Thymus (tissue), 14 donors: ENCODE measurements at places on chromosomes 3 and 15. TPM values are rescaled to one million over a fixed set of nuclear protein-coding genes. Genes with fewer than 3 reads are reported as not detected.

GRCh38 chr3:31610700-31611275 is 78.1 kb downstream of the STT3B start:
- no peak overlapping the region for H3K27ac ChIP-seq
- H3K4me1 ChIP-seq, result no peaks in the 10 kb centered on the region
- H3K36me3 ChIP-seq, result peaks cover 10% of the 10 kb centered on the region
- H3K4me3 ChIP-seq, result no peak overlapping the region
- no peaks in the 10 kb centered on the region for H3K27me3 ChIP-seq

GRCh38 chr3:188352196-188352927 is 198.4 kb downstream of the LPP start:
- no peak for DNase-seq
- H3K4me3 ChIP-seq, result no peak overlapping the region
- no peak overlapping the region for H3K27ac ChIP-seq
- H3K27me3 ChIP-seq, result no peaks in the 10 kb centered on the region
- peaks cover 16% of the 10 kb centered on the region for H3K4me1 ChIP-seq

GRCh38 chr3:72271923-72272322 is 487.0 kb upstream of the PROK2 start:
- H3K27me3 ChIP-seq, result no peaks in the 10 kb centered on the region
- no peak overlapping the region for H3K27ac ChIP-seq
- H3K4me1 ChIP-seq, result peaks cover 4% of the 10 kb centered on the region
- H3K36me3 ChIP-seq, result no peaks in the 10 kb centered on the region
- H3K4me3 ChIP-seq, result no peak overlapping the region

DNA sequence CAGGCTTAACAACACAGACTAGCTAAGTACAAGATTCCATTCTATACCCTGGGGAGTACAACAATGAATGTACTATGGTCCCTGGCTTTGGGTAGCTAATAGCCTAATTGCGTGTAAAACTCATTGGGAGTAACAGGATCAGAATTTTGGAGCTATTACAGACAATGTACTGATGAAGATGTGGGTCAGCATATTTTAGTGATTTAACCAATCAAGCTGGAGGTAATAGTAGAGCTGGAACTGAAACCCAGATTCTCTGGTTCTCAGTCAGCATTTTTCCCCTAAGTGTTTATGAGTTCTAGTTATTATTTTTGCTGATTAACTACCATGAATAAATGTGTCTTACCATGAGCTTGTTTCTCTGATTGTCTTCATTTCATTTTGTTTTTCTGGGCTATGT is 578.7 kb downstream of the NLGN1 start:
- no peaks in the 10 kb centered on the region for H3K36me3 ChIP-seq
- H3K4me1 ChIP-seq, result no peaks in the 10 kb centered on the region
- H3K27ac ChIP-seq, result no peak overlapping the region

GRCh38 chr3:143267989-143268388 is 148.4 kb downstream of the CHST2 start:
- no peaks in the 10 kb centered on the region for H3K4me1 ChIP-seq
- H3K27me3 ChIP-seq, result no peaks in the 10 kb centered on the region
- no peaks in the 10 kb centered on the region for H3K36me3 ChIP-seq
- H3K4me3 ChIP-seq, result no peak overlapping the region
- H3K27ac ChIP-seq, result no peak overlapping the region

- H3K4me3 ChIP-seq, result no peak overlapping the region
- H3K4me1 ChIP-seq, result peaks cover 5% of the 10 kb centered on the region
- H3K36me3 ChIP-seq, result no peaks in the 10 kb centered on the region
- DNase-seq, result no peak
- H3K27me3 ChIP-seq, result no peaks in the 10 kb centered on the region
- peak overlapping the region; percentile 18 for H3K27ac ChIP-seq
Observed at GRCh38 chr3:184731786-184732537, 20.1 kb upstream of the MAGEF1 start.

DNA sequence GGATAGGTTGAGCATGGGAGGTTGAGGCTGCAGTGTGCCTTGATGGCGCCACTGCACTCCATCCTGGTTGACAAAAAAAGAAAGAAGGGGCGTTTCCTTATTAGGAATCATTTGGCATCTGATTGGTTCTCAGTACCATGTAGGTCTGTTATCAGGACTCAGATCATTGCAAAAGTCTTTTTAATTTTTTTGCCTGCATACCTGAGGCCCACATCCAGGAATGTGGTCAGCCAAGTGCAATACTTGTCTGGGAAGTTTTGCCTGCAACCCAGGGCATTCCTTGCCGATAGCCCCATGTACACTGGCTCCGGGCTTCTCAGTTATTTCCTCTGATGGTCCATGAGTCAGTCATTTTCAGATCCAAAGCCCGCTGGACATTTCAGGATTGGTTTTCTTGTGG is 50.1 kb upstream of the CRTC3 start:
- H3K27ac ChIP-seq, result no peak overlapping the region
- no peak overlapping the region for H3K4me3 ChIP-seq

GRCh38 chr3:19644405-19644804 is 289.6 kb downstream of the EFHB start:
- H3K27me3 ChIP-seq, result no peaks in the 10 kb centered on the region
- H3K27ac ChIP-seq, result no peak overlapping the region
- H3K36me3 ChIP-seq, result no peaks in the 10 kb centered on the region
- H3K4me1 ChIP-seq, result no peaks in the 10 kb centered on the region

GRCh38 chr3:126959921-126960603 is 22.9 kb upstream of the PLXNA1 start:
- H3K27me3 ChIP-seq, result no peaks in the 10 kb centered on the region
- no peaks in the 10 kb centered on the region for H3K4me1 ChIP-seq
- no peaks in the 10 kb centered on the region for H3K36me3 ChIP-seq
- DNase-seq, result no peak

DNA sequence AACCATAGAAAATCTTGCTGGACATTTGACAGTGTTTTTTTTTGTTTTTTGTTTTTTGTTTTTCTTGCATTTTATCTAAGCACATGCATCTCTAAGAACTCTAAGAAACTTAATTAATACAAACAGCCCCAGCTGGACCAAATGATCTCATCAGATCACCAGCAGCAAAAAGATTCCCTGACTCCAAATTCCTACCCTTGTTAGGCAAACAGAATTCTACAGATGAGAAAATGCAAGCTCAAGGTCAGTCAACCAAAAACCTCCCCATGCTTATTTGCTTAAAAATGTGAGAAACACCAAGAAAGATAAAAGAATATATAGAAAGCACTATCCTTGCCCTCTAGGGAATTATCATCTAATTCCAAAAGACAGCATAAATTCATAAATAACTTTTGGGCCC is 65.4 kb downstream of the FOXP1 start:
- peaks cover 4% of the 10 kb centered on the region for H3K36me3 ChIP-seq
- no peak for DNase-seq
- H3K4me3 ChIP-seq, result no peak overlapping the region
- H3K27ac ChIP-seq, result no peak overlapping the region
- H3K27me3 ChIP-seq, result no peaks in the 10 kb centered on the region
- no peaks in the 10 kb centered on the region for H3K4me1 ChIP-seq

TMC3 gene
- 0.07 TPM for polyA plus RNA-seq

MAPKBP1 gene
- polyA plus RNA-seq, result 8.1 TPM

GOLGA8M gene
- polyA plus RNA-seq, result 0.21 TPM

DNA sequence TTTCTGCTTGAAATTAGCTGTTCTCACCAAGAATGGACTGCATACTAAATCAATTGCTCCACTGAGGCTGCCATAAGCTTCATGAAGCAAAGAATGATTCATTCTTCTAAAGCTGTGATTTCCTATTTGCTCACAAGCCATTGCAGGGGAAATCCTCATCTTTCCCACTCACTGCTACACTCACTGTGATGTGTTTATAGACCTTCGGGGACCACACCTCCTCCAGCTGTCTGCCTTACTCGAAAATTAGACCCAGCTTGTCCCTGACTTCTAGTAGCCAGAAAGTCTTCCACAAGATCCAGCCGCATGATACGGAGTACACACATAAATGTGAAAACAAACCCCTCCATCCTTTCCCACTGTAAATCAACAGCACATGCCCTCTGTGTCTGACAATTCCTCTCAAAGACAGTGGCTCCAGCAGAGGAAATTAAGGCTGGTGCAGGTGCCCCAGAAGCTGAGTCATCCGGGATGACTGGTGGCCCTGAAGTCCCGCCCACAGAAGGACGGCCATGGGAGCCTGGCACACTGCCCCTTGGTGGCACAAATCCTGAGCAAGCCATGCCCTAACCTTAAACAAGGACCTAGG is 172.0 kb downstream of the STT3B start:
- H3K36me3 ChIP-seq, result no peaks in the 10 kb centered on the region
- H3K4me1 ChIP-seq, result no peaks in the 10 kb centered on the region
- no peak for DNase-seq
- no peak overlapping the region for H3K27ac ChIP-seq
- H3K27me3 ChIP-seq, result no peaks in the 10 kb centered on the region

GRCh38 chr3:42658091-42658770 is 4.7 kb downstream of the ZBTB47 start:
- peaks cover 3% of the 10 kb centered on the region for H3K4me1 ChIP-seq
- H3K27me3 ChIP-seq, result peaks cover 6% of the 10 kb centered on the region
- no peaks in the 10 kb centered on the region for H3K36me3 ChIP-seq
- H3K27ac ChIP-seq, result no peak overlapping the region
- no peak overlapping the region for H3K4me3 ChIP-seq

CD276 gene
- polyA plus RNA-seq, result 11.3 TPM
